SJSA1 (cell line): ENCODE measurements at places on chromosomes 5 and 9.

GRCh38 chr5:179918742-179919486, 11.2 kb upstream of the TBC1D9B start:
- no peak for DNase-seq

- no peak for DNase-seq
Observed at GRCh38 chr5:65762234-65762633, 40.2 kb downstream of the NLN start.

- DNase-seq, result no peak
Observed at GRCh38 chr5:139910036-139910435, 114.4 kb downstream of the PSD2 start.

DNA sequence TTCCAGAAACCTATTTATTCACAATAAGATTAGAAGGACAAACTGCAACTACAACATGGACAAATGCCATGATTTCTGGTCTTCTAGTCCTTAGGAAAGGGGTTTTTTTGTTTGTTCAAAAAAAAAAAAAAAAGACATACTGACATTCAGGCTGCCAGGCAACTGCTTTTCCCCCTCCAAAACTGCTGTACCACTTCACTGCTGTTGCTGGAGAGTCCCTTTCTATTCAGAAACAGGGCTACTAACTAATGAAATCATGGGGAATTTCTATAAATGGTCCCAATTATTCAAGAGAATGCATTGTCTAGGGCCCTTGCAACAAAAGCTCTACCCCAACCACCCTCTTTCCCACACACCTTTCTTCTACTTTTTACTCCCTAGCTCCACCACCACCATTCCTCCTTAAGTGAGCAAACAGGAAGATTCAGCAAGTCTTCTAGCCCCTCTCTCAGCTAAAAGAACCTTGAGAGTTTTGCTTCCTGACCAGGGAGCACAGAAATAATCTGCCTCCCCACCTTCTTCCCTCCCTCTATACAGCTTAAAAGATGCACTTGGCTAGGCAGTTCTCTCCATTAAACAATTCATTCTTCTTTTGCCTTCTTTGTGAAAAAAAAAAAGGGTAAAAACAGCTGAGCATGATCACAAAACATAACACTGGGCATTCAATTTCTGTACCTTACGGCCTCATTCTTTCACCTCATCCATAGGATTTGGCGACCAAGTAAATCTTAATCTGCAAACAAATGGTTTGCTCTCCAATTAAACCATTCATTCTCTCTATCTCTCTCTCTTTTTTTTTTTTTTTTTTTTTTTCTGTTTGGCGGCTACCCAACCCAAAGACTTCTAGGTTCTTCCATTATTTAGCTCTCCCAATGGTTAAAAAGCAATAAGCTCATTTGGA, 13.8 kb downstream of the ZNF608 start:
- no peak for DNase-seq

DNA sequence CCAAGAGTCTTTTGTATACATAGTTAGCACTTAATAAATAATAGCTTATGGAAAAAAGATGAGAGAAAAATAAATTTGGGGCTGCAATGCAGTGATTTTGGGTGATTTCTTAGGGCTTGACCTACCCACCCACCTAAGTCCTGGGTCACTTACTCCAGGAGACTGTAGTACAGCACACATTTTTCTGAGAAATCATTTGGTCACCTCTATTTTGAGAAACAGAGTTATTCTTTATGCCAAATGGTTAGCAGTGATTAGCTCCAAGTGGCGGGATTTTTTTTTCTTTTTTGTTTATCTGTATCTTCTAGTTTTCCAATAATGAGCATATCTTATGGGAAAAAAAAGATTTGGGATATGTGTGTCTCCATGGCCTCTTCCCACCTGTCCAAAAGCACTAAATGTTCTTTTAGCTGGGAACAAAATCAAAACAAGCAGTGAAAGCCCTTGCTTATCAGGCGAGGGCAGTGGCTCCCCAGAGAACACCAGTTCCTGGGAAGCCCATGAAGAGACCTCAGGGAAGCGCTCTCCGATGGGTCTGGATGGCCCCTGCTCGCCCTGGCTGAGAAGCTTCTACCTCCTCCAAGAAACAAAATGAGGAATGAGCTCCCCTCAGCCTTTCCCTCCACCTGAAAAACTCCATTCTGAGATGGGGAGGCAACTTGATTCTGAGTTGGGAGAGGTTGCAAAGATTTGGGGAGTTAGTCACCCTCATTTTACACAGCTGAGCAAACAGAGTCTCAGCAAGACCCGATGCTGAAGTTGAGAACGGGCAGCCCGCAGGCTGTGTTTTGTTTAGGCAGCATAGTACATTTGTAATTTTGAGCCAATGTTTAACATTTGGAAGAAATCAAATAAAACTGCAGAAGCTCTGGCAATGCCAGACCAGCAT, 69.9 kb downstream of the CYFIP2 start:
- no peak for DNase-seq

DNA sequence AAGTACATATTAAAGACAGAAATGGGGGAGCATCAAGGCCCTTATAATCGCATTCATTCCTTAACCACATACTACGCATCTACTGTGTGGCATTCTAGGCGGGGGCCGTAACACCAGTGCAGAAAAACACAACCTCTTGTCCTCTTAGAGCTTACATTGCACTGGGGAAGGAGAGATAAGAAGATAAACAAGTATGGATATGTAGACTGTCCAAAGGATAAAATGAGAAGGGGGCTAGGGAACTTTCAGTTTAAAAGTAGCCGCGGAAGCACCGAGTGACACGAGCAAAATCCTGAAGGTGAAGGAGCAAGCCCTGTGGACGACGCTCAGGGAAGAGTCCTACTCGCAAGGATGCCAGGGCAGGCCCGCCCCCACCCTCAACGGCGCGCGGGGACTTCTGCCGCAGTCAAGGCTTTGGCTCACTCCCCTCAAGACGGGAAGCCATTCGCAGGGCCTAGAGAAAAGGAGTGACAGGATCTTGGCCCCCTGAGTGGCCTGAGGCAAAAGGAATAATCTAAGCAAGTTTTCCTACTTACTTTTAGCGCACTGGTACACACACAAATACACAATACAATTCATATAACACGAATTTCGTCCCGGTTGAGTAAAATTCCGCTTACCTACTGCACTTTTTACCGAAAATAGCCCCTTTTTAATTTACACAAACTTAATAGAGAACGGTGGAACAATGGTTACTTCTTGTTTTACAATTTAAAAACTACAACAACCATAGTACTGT, 1.3 kb upstream of the NIPBL start:
- DNase-seq, result peak; percentile 72

DNA sequence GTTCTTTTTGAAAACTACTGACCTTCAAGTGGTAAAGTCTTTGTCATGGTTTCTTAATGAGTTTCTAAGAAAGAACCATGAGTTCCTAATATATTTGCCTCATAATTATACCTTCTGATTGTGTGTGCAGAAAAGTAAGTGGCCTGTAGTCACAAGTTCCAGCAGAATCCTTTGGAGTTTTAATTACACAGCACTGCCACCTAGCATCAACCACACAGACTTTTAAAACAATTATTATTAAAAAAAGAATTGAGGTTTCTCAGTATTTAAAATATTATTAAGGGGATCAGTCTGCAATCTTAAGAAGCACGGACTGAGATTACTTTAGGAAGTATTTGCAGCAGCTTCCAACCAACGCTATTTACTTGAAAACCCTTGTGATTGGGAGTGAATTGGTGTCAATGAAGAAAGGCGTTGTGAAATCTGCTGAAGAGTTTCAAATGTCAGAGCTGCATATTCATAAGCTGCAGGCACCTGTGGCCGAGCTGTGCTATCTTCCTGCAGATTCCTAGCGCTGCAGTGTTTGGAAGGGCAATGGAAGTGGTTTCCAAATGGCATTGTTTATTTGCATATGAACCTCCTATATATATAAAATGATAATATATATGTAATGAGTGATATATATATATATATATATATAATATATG, 1074.2 kb upstream of the WWC1 start:
- DNase-seq, result no peak

DNA sequence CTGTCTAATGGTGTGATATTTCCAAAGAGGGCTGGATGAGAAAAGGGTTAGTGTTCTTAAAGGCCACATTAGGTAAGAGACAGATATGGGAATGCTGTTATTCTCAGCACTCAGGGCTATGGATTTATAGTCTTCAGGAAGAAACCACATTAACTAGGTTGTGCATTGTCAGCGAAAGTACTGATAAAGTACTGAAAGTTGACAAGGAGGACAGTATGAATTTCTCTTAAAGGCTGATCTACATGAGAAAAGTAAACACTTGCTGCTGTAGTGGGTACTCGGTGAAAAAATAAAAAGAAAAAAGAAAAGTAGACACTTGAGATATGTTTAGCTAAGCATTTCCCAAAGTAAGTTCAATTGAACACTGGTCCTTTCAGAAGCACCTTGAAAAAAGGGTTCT, 381.0 kb upstream of the RPS23 start:
- DNase-seq, result no peak

DNA sequence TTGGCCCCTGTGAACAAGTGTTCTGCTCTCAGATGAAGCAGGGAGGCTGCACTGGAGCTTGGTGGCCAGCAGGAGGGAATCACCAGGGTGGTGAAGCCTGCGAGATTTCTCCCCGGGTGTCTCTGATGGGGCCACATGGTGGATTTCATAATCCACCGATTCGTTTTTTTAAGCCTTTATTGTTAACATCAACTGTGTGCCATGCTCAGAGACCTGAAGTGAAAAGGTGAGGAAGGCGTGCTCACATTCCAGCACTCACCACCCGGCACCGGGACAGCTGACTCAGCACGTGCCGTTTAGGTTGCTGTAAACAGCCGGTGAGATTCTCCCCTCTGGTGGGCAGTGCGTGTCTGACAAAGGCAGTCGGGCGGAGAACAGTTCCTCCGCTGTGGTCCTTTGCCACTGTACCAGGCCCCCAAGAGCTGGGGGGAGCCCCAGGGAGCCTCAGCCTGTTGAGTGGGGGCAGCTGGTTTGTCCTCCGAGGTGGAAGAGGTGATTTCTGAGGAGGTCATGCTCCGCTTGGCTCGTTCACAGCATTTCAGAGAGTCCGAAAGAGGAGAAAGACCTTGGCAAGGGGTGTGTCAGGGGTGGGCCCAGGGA, 12.7 kb upstream of the AHRR start:
- no peak for DNase-seq

- no peak for DNase-seq
Observed at GRCh38 chr9:108933231-108933717, 650 bp downstream of the ELP1 start.

GRCh38 chr5:8580298-8580697, 711.4 kb downstream of the MTRR start:
- no peak for DNase-seq

- no peak for DNase-seq
Observed at GRCh38 chr5:2802693-2803365, 51.4 kb upstream of the IRX2 start.

DNA sequence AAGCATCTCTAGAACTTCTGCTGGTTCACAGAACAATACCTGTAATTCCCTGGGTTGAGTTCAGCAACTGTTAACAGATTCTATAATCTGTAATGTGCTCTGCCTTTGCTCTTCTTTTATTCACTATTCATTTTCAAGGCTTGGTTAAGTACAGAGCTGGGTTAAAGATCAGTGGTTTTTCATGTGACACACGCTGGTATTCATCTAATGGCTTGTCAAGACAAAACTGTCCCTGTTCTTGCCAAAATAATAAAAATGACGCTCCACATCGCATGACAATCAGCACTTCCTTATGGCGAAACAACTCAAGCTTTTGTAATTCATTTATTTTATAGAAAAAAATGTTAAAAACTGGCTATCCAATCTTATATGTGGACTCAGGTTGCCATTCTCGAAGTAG, 137.9 kb downstream of the BNC2 start:
- DNase-seq, result no peak

- DNase-seq, result no peak
Observed at GRCh38 chr5:61949054-61949678, 356.8 kb upstream of the KIF2A start.

GRCh38 chr5:177044641-177045040, 22.1 kb downstream of the ZNF346 start:
- no peak for DNase-seq

DNA sequence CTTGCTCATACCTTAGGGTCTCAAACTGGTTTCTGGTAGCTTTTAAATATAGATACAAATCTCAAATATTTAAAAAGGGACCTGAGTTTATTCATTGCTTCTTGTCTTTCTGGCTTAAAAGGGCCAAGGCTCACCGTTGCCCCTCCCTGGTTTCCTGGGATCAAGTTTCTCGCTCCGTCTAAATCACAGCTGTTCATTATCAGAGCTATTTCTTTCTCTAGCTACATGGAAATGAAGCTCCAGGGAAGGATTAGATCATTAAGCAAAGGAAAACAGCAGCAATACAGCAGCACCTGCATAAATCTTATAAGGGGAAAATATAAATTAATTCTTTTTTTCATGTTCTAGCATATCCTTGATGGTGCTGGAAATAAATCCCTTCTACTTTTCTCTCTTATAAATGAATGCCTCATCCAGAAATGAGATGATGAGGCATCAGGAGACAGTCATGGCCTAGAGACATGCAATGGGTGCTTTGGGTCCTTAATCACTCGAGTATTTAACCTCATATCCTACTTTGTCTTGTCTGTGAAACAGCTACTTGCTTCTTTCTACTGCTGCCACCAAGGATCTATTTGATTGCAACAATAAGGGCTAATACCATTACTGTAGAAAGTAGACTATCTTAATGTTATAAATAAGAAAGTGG, 320.1 kb downstream of the TRPM3 start:
- no peak for DNase-seq

- peak; percentile 95 for DNase-seq
Observed at GRCh38 chr5:159905496-159905895, 10.8 kb upstream of the ADRA1B start.

GRCh38 chr9:124441291-124441690, 9.0 kb upstream of the ADGRD2 start:
- DNase-seq, result no peak

GRCh38 chr5:160471761-160472160, 50.1 kb downstream of the PTTG1 start:
- DNase-seq, result no peak

DNA sequence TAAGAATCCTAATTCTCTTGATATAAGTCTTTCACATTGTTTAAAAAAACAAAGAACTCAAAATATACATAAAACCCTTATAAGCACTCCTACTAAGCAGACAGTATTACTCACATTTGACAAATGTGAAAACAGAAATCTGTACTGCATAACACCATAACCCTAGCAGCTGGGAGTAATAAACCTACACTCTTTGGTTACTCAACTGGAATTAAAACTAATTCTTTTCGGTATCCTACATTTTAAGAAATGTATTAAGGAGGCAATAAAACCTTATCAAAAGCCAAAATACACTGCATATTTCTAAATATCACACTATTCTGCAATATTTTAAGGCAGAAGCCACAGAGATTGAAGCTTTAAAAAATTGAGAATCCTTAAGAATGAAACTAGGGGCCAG, 6.8 kb downstream of the AUH start:
- DNase-seq, result no peak

- no peak for DNase-seq
Observed at GRCh38 chr9:88979021-88979420, 12.2 kb upstream of the S1PR3 start.
